ENCODE measurements at places on chromosomes 7 and 10. TPM values are rescaled to one million over a fixed set of nuclear protein-coding genes. Genes with fewer than 3 reads are reported as not detected.

Gene METTL27
- 0.44 TPM for total RNA-seq

Gene HTRA1
- 62.6 TPM for total RNA-seq

DNA sequence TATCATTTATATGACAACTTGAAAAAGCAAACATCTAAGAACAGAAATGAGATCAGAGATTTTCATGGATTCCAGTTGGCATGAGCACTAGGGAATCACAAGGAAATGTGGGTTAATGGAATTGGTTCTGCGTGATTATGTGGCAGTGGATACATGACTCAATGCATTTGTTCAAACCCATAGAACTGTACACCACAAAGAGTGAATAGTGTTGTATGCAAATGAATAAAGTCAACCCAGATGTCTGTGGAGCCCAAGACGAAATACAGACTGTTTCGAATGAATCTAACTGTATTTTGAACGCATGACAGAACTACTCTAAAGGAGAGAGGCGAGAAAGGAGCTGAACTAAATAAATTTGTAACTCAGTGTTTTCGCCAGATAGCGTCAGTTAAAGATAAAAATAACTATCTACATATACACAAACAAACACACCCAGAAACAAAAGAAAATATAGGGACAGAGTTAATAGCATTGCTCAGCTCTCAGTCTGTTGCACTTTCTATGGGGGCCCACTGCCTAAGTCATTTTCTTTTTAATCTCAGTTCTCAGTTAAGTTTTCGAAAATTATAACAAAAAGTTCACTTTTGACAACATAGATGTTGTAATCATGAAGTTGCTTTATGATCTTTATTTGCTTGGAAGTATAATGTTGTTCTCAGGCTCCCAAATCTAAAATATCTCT is 636.7 kb upstream of the SEMA3D start:
- DNase-seq: no peak

Gene AKR1D1
- not detected for total RNA-seq

DNA sequence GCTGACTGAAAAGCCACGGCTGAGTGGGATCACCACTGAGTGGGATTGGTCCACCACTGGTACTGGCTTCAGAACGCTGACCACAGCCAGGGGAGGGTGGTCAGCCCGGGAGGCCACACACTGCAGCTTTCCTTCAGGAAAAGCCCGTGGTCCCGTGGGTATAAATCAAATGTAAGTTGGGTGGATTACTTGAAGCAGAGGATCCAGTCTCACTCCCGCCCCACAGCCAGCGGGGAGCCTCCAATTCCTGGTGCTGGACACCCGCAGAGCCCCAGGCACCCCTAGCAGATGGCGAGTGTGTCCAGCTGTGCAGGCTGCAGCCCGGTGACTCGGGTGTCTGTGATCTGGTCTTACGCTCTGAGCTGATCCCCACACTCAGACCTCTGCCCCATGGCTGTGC is 231.1 kb upstream of the ZNF32 start:
- DNase-seq: no peak

Gene WASHC2A
- 45.4 TPM for total RNA-seq

DNA sequence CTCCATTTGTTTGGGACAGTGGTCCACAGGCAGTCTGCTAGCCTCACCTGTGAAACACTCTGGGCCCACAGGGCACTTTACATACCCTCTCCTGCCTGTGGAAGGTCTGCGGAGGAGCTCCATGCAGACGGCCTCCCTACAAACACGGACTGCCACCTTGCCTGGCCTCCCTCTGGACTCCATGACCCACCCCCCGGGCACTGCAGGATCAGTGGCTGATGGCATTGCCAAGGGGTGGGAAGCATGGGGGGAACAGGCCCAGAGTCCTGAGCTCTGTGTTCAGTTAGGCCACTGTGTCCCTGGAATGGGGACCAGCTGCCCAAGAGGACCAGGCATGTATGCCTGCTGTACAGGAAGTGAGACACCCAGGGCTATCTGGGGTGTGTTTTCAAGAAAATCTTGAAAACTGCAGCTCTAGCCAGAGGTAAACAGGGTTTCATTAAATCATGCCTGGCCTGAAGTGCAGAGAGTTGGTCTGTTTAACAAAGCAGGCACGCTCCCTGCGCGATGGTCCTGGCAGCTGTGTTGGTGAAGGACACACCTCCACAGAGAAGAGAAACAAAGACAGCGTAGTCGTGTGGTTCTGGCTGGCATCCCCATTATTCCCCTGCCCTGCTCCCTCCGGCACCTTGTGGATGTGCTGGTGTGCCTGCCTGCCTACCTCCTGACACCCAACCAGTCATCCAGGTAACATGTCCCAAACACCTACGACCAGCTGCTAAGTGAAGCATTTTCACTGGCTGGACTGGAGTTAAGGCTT is 470.8 kb upstream of the ZMIZ1 start:
- no peak for DNase-seq

DNA sequence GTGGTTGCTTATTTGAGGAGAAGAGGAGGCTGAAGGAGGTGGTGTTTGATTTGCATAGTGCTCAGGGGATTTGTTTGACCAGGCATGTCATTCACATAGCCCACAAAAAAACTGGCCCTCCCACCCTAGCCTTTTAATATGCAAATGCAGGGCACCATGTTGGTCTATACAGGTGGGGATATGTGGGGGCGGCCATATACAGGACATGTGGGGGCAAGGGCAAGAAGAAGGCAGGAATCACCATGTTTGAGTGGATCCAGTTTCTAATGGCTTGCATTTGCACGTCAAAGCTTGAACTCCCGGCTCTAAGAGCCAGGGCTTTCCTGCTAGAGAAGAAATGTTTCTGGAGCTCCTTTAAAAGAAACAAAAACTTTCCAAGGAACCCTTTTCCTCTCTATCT is 541.0 kb downstream of the ZWINT start:
- DNase-seq: no peak

Gene GPR37
- not detected for total RNA-seq

- DNase-seq: peak; percentile 34
These were observed 35.5 kb downstream of the RBM20 start for GRCh38 chr10:110679486-110680272.

Gene CLRN3
- total RNA-seq: not detected

DNA sequence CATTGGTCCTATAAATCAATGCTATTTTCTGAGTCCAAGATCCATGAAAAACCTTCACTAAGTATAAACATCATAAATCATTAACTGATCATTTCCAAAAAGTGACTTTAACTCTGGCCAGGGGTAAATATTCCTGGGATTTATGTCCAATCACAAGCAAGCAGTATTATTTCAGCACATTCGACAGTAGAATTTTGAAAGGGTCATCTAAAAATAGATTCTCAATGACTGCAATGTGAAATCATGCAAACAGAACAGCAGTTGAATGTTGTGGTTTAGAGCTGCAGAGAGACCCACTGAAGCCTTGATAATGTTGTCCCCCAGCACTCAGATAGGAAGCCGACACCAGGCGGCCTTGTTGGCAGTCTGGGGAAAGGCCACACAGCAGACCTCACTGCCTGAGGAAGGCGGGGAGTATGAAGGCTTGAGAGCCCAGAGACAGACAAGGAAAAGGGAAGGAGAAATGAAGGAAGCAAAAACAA is 38.1 kb downstream of the FAM107B start:
- DNase-seq: peak; percentile 33

DNA sequence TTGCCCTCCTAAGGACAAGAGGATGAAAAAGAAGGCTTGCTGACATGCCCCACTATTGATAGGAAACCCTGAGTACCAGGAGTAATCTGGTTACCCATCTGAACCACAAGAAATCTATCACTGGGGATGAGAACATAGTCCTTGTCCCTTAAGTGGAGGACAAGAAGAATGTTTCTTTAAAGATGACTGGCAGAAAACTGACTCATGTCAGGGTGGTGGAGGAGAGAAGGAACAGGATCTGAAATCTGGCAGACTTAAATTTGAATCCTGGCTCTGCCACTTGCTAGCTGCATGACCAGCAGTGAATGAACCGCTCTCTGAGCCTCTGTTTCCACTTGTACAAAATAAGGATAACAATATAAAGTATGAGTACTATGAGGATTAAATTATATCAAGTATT is 38.9 kb upstream of the XPNPEP1 start:
- DNase-seq: no peak

DNA sequence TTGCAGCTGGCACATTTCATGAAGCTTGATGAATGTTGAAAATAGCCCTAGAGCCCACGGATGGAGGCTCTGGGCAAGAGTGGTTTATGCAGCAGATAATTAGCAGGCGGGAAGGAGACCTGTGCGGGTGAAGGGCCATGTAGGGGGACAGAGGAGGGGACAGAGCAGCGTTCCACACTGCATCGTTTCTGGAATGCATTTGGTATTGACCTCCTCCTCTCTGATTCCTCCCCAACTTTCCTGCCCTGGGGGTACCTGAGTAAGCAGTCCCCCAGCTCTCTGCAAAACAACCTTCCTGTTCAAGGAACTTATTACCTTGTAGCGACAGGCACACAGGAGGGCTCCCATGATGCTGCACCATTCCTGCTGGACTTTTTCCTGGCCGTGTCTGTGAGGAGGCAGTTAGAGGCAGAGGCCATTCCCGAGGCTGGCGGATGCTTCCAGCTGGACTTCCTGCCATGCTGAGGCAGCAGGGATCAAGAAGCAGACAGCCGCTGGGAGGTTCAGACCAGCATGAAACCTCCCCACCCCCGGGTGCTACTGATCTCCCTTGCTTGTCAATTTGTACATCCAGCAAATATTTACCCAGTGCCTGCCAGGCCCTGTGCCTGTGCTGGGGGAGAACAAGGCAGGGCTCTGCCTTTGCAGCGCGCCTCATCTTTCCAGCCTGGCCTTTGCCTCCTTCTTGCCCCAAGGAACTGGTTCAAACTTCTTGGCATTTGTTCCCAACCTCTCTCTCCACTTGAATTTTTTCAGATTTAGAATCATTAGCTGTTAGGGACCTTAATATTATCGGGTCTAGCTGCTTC is 28.7 kb downstream of the SLC29A3 start:
- no peak for DNase-seq

DNA sequence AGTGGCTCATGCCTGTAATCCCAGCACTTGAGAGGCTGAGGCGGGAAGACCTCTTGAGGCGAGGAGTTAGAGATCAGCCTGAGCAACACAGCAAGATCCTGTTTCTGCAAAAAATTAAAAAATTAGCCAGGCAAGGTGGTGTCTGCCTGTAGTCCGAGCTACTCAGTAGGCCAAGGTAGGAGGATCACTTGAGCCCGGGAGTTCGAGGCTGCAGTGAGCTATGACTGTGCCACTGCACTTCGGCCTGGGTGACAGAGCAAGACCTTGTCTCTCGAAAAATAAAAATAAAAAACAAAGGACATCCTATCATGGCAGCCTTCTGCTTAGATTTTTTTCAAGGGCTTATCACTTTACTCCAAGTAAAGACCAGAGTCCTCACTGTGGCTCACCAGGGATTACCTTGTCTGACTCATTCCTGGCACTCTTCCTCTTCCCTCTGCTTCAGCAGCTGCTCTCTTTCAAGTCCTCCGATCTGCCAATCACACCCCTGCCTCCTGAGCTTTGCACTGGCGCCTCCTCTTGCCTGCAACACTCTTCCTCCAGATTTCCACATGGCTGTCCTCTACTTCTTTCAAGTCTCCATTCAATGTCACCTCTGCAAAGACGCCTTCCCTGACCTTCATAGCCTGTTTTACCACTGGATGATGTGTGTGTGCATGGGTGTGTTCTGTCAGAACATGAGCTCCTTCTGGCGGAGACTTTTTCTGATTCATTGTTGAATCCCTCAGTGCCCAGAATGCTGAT is 7.7 kb downstream of the PRTFDC1 start:
- DNase-seq: no peak

DNA sequence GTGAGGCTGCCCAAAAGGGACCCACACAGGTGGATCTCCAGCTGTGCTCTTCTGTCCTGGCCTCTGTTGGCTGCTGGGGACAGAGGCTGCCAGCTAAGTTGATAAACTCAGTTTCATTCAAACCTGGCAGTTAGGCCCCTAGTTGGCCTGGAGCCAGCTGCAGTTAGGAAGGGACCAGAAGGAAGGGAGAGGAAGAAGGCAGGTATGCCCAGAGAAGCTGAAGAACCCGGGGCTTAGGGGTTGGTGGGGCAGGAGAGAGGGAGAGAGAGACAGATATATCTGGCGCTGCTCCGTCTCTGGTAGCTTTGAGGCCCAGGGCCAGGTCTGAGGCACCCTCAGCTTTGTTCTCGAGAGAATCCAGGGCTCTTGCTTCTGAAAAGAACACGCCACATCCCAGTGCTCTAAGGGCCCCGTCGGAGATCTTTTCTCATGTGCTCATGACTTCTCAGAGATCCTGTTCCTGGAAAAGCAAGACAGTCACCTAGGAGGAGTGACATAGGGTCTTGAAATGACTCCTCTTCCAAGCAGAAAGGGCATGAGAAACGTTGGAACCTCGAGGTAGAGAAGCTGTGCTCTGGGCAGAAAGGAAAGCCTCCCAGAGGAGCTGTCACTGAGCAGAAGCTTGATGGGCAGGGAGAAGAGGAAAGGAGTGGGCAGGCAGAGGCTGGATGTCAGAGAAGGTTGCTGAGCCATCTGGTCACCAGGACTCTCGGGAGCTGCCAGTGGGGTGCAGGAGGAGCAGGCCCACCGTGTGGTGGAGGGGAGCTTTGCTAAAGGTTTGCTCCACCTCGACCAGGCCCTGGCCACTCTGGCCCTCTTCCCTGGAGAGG is 153.6 kb downstream of the ARHGAP21 start:
- DNase-seq: no peak

Gene HACD1
- 173 TPM for total RNA-seq

GRCh38 chr10:126525326-126525725 is 137.0 kb upstream of the ADAM12 start:
- DNase-seq: no peak

Gene PPP1R3C
- total RNA-seq: 236 TPM

Gene NEUROD6
- total RNA-seq: not detected

Gene CPXM2
- 4.5 TPM for total RNA-seq

- DNase-seq: no peak
These were observed 70.7 kb downstream of the HDAC9 start for GRCh38 chr7:18566205-18566604.

DNA sequence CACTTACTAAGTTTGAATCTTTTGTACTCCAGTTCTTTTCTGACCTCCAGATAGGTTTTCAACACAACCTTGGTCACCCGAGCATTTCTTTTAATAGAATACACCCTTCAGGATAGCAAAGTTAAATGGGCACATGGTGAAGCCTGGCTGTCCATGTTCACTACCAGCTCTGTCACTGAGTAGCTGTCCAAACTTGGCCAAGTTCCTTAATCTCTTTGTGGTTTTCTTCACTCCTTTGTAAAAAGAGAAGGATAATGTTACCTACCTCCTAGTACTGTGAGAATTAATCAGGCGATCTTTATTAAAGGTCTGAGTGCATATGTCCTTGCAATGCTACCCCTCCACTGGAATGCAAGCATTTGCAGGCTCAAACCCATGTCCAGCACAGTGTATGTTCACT is 128.1 kb upstream of the PTPRZ1 start:
- DNase-seq: no peak

DNA sequence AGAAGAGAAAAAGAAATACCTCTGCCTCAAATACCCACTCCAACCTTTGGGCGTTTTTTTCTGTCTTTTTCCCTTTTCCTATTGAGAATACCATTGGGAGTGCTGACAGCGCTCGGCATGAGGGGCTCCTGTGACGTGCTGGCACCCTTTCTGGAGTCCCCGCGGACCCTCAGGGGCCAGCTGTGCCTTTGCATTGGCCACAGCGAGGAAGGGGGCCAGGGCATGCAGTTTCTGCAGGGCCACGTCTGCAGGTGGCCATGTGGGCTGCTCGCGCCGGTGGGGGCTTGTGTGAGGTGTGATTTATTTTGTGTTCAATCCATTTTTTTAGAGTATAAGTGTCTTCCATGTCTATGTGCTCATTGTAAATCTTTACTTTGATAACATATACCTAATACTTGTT is 57.4 kb downstream of the INPP5A start:
- no peak for DNase-seq

Gene CASP7
- 9.9 TPM for total RNA-seq

Data from left ventricle myocardium inferior (tissue), 1 donor.